ENCODE measurements at places on chromosomes 5 and 9. TPM values are rescaled to one million over a fixed set of nuclear protein-coding genes. Genes with fewer than 3 reads are reported as not detected.

Gene ADAMTS2
- total RNA-seq = 0.17 TPM

Gene PDE6A
- total RNA-seq = 0.22 TPM

Gene C5orf58
- not detected for total RNA-seq

Gene MCIDAS
- 1.8 TPM for total RNA-seq

Gene IFNA13
- not detected for total RNA-seq

Data from MCF 10A (cell line).